HuH-7.5 (cell line): ENCODE measurements at places on chromosomes 6 and 20.

DNA sequence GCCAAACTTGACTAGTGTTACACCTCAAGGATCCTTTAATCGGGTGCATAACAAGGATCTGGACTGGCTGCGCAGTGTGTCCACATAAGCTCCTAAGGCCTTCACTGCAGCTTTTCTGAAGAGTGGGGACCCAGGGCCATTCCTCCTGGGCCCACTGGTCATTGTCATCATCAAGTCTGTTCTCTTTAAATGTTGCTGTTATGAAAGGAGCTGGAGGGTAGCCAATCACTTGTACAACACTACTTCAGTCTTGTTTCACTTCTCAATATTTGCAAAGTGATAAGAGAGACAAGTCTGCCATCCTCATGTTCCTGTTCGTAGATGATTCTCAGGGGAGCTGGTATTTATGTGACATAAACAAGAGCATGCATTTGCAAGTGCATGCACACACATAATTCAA lies 149.8 kb downstream of the SYNDIG1 start:
- DNase-seq: no peak

DNA sequence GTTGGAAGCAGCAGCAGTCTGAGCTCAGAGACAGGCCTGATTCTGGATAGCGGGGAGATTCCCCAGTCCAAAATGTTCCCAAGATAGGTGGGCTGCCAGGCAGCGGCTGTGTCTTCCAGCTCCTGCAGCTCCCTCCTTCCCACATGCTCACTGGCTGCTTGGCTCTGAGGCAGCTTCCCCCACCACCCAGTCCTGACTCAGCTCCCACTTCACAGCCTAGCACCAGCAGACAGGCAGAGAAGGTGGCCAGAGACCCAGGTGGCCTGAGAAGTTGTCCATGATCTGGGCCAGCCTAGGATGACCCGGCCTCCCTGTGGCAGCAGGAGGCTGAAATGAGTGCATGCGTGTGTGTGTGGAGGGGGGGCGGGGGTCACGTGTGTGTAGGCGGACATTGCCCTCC lies 94.9 kb downstream of the MDGA1 start:
- DNase-seq: no peak

DNA sequence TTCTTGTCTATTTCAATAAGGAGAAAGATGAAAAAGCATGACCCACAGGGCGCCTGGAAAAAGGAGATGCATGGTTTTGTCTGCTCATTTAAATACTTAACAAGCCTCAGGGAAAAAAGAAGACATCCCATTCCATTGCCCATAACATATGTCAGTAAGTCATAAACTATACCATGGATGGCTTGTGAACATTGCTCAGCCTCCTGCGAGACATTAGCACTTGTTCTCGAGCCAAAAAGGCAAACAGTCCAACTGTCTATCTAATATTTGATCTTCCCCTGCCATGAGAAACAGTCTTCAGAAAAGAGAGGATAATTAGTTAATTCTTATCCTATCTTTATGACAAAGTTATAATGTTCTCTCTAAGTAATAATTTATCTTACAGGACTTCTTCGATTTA lies 527.4 kb downstream of the HACE1 start:
- no peak for DNase-seq

GRCh38 chr6:17971128-17972073 lies 16.0 kb downstream of the KIF13A start:
- DNase-seq: no peak

DNA sequence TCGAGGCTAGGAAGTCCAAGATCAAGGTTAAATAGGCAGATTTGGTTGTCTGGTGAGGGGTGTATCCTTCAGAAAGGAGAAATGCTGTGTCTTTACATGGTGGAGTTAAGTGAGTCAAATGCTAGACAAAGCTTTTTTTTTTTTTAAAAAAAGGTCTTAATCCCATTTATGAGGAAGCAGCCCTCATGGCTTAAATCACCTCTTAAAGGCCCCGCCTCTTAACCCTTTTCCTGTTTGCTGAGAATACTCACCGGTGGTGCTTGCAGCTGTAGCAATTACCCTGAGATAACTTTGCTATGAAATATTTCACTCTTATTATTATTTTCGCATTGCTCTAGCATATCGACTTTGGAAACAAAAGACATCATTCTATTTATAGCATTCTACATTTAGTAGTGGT lies 30.8 kb downstream of the FBXO30 start:
- DNase-seq: no peak

DNA sequence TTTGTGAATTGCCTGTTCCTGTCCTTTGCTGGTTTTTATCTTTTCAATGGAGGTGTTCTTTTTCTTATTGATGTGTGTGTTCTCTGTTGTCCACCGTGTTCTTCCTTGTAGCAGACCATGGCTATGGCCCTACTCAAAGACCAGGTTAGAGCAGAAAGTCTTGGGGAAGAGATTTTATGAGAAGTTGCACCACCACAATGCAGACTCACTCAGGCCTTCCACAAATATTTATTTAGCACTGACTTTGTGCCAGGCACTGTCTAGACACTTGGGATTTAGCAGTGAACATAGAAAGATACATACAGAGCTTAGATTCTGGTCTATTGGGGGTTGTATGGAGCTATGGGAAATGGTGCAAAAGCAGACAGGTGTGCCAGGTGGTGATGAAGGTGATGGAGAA lies 98.8 kb downstream of the DTD1 start:
- DNase-seq: no peak

GRCh38 chr6:124430740-124431318 lies 531.4 kb upstream of the RNF217 start:
- no peak for DNase-seq

DNA sequence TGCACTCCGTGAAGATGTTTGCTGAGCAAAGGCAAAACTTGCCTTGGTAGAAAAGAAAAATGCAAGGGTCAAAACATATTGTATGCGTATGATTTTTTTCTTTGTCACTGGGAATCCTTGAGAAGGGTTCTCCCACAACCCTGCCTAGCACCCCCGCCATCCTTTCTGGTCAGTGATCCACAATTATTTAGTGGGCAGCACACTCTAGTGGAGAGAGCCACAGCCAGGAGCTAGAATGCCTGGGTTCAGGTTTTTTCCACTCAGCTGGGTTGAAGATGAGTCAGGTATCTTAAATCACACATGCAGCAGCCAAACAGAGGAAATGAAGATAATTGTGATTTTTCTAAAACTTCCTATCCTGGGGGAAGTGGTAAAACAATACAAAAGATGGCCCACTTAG lies 243.1 kb downstream of the PKHD1 start:
- DNase-seq: no peak

- no peak for DNase-seq
These were observed 1.5 kb upstream of the COL9A3 start for GRCh38 chr20:62815066-62815991.

DNA sequence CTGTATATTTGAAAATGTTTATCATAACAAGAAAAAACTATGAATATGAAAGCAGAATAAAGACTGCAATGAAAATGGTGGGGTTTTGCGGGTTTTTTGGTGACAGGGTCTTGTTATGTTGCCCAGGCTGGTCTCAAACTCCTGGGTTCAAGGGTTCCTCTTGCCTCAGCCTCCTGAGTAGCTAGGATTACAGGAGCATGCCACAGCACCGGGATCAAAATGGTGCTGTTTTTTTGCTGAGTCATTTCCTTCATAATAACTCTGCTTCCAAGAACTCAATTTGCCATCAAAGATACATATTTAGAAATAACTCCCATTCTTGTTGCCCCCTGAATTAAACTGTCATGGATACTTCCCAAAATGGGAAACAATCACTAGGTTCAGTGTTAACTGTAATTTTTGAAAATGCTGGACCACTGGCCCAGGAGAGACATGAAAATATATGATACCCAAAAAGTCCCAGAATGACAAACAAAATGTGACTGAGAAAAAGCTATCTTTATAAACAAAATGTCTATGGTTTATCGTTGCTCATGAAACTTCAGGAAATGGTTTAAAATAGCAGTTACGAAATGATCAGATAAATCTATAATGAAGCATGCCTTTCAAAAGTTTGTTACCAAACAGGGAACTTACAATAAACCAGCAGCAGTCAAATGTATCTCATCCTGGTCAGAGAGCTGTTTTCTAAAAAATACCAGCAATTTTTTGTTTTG lies 32.2 kb downstream of the ILRUN start:
- no peak for DNase-seq

GRCh38 chr6:162099685-162100084 lies 627.9 kb downstream of the PRKN start:
- DNase-seq: no peak

- DNase-seq: no peak
These were observed 152.6 kb upstream of the PRND start for GRCh38 chr20:4569092-4569491.

GRCh38 chr20:57654363-57654997 lies 34.3 kb upstream of the ZBP1 start:
- peak; percentile 97 for DNase-seq

- peak; percentile 23 for DNase-seq
These were observed 71.7 kb upstream of the TRAF3IP2 start for GRCh38 chr6:111677249-111677990.

DNA sequence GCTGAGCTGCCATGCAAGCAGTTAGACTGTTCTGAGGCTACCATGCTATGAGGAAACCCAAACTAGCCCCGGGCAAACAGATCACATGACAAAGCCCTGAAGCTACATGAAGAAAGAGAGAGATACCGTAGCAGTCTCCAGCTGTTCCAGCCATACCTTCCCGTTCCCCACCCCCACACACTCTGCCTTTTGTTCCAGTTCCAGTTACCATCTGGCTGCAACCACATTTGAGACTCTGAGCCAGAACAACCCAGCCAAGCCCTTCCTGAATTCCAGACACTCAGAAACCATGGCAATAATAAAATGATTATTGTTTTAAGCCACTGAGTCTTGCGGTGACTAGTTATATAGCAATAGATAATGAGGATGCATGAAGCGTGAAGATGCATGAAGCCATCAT lies 28.3 kb downstream of the RIN2 start:
- no peak for DNase-seq

GRCh38 chr6:151089978-151090377 lies 149.8 kb upstream of the AKAP12 start:
- no peak for DNase-seq

DNA sequence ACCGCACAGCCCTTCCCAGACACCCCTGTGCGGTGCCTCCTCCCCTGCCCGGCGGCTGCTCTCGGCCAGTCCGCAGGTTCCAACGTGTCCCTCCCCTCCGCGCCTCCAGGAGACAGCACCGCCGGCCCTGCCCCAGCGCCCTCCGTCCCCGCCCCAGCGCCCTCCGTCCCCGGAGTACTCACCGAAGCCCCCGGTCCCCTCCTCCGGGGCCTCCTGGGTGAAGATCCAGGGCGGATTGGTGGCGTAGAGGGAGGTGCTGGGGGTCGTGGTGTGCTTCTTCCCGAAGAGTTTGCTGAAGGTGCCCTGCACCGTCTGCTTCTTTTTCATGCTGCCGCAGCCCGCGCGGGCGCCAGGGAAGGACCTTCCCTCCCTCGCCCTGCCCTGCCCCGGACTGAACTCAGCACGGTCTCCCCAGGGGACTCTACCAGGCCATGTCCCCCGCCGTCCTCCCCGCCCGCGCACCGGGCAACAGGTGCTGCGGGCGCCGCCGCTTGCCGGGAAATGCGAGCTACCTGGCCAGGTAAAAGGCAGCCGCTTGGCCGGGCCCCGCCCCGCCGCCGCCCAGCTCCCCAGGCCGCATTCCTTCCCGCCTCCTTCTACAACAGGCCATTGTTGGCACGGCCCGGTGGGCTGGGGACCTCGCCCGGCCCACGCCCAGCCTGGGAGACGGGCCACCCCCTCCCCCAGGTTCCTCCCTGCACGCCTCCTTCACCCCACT lies at the start of gene C6orf132:
C6orf132 (minus strand) TSS at position 503 of the 718 bp plus-strand sequence; CDS start at position 327, 176 bp downstream.
- no peak for DNase-seq

GRCh38 chr6:108667993-108668392 lies 107.3 kb downstream of the FOXO3 start:
- no peak for DNase-seq

DNA sequence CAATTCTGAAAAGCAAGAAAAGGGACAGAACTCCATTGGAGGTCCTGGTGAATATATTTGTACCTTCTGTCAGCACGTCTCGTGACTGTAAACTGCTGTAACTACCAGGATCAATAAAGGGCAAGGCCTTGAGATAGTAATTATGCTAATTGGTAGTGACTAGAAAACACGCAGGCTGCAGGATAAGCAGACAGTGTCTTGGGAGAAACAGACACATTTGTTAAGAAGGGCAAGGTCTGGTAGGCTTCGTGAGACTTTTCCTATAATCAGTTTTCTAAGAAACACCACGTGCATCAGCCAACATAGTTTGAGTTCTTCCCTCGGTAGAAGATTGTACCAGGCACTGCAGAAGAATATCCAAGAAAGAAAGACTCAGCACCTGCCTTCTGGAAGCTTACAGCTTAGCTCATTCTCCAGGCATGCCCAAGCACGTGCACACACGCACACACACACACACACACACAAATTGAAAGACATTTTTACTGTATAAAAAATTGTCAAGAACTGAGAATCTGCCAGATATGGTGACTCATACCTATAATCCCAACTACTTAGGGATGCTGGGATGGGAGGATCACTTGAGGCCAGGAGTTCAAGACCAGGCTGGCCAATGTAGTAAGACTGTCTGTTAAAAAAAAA lies 167.0 kb upstream of the SASH1 start:
- no peak for DNase-seq

DNA sequence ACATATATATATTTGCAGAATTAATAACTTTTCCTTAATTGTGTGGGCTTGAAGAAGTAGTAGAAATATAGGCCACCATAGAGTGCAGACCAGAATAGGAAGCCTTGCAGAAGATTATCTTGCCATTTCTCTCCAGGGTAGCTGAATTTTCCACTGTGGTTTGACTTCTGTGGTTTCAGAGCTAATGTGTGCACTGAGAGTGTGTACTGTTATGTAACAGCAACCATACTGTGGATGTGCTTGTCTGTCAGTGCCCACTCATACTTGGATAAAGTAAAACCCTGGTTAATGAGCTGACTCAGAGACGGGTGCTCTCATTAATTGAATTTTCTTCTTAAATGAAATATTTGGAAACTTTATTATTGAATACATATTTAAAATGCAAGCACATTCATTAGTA lies 57.2 kb downstream of the CEP43 start:
- DNase-seq: no peak

DNA sequence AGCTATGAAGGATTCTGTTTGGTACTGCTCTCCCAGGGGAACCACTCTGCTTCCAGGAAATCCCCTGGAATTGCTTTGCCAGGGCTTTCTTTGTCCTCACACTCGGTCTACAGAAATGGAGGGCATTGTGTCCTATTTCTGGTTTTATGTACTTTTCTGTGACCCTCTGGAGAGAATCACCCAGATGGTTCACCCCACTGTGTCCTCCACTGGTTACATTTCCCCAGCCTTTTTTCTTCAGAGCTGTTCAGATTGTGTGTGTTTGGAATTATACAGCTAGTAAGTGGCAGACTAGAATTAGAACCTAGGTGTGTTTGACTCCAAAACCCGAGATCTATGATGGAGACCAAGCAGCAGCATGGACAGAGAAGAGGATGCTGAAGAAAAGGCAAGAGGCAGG lies 80.8 kb downstream of the CD164 start:
- no peak for DNase-seq

DNA sequence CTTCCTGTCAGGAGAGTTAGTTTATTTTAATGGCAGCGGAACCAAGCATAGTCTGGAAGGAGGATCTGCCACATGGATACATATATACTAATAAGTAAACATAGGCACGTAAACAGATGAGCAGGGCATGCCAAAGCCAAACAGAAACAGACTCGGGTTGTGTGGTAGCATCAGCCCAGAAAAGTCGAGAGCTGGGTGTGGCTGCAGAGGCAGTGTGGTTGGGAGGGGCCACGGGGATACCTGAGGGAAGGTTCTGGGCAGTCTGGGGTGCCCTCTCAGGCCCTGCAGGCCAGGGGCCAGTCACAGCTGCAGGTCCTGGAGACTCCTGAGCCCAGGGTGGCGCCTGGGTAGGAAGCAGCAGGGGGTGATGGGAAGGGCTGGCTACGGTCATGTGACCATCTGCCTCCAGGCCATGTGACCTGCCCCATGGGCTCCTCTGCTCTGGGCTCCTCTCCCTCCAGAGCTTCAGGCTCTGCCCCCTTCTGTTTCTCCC lies 42.8 kb upstream of the MRPS10 start:
- peak; percentile 61 for DNase-seq
